Neural progenitor cell (in vitro differentiated cells): ENCODE measurements at places on chromosomes 13 and 19. TPM values are rescaled to one million over a fixed set of nuclear protein-coding genes. Genes with fewer than 3 reads are reported as not detected.

GRCh38 chr19:30361721-30362120, 10.5 kb upstream of the ZNF536 start:
- DNase-seq: no peak
- no peaks in the 10 kb centered on the region for H3K27me3 ChIP-seq
- H3K27ac ChIP-seq: no peak overlapping the region

DNA sequence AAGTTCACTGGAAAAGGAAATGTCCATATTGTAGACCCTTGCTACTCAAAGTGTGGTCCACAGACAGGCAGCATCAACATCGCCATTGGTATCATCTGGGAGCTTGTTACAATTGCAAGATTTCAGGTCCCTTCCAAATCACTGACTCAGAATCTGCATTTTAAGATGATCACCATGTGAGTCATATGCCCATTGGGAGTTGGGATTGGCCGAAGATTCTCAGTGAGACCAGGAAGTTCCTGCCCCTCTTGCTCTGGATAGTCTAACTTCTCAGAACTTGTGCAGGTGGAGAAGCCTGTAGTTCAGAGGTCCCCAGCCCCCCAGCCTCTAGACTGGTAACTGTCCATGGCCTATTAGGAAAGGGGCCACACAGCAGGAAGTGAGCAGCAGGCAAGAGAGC, 48.9 kb upstream of the URAD start:
- H3K36me3 ChIP-seq: no peaks in the 10 kb centered on the region
- no peak overlapping the region for H3K27ac ChIP-seq
- no peak overlapping the region for H3K4me3 ChIP-seq

GRCh38 chr13:43769529-43769928, 17.2 kb downstream of the ENOX1 start:
- no peak for DNase-seq
- H3K27ac ChIP-seq: no peak overlapping the region
- peaks cover 19% of the 10 kb centered on the region for H3K4me1 ChIP-seq
- H3K27me3 ChIP-seq: no peaks in the 10 kb centered on the region

- no peaks in the 10 kb centered on the region for H3K4me1 ChIP-seq
- no peak overlapping the region for H3K4me3 ChIP-seq
- H3K36me3 ChIP-seq: no peaks in the 10 kb centered on the region
- no peaks in the 10 kb centered on the region for H3K27me3 ChIP-seq
These were observed 24.0 kb downstream of the GGACT start for GRCh38 chr13:100564444-100565223.

- no peaks in the 10 kb centered on the region for H3K4me1 ChIP-seq
- H3K27ac ChIP-seq: no peak within 1 kb of the TSS
- DNase-seq: no peak
- H3K27me3 ChIP-seq: no peaks in the 10 kb centered on the region
- no peaks in the 10 kb centered on the region for H3K36me3 ChIP-seq
These were observed at the start of gene OR7D2 for GRCh38 chr19:9178901-9179300. OR7D2 (plus strand) TSS chr19:9178979; CDS start chr19:9185782, 6,803 bp downstream.

DNA sequence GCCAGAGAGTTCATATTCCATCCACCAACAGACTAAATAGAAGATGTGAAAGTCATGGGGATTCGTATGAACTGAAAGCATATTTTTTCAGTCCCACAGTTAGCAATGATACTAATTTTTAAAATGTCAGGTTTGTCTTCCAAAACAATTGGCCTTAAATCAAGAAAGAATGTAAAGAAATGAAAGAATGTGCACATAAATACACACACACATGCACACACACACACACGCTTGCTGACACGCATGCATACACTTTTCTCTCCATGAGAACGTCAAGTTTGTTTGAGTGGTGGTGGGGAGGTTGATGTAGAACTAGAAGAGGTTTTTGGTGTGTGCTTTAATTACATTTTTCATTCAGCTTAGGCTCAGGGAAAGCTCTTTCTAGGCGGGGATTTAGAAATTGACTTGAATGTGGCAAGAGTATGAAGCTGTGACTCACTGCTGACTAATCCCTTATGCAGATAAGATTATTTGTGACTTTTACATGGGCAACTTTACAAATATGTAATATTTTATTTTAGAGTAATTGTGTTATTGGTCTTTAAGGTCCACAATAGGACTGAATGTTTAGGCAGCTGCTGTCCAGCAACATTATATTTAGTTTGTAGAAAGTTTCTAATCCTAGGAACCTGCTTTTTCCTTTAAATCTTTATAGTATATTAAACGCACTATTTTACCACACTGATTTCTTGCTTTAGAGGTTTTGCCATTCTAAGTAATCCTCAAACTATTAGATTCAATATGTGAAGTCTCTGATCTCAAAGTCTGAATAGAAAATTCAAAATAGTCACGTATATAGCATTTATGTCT, 18.8 kb downstream of the FLT1 start:
- no peaks in the 10 kb centered on the region for H3K27me3 ChIP-seq
- no peaks in the 10 kb centered on the region for H3K36me3 ChIP-seq
- no peaks in the 10 kb centered on the region for H3K4me1 ChIP-seq
- H3K4me3 ChIP-seq: no peak overlapping the region
- no peak overlapping the region for H3K27ac ChIP-seq

DNA sequence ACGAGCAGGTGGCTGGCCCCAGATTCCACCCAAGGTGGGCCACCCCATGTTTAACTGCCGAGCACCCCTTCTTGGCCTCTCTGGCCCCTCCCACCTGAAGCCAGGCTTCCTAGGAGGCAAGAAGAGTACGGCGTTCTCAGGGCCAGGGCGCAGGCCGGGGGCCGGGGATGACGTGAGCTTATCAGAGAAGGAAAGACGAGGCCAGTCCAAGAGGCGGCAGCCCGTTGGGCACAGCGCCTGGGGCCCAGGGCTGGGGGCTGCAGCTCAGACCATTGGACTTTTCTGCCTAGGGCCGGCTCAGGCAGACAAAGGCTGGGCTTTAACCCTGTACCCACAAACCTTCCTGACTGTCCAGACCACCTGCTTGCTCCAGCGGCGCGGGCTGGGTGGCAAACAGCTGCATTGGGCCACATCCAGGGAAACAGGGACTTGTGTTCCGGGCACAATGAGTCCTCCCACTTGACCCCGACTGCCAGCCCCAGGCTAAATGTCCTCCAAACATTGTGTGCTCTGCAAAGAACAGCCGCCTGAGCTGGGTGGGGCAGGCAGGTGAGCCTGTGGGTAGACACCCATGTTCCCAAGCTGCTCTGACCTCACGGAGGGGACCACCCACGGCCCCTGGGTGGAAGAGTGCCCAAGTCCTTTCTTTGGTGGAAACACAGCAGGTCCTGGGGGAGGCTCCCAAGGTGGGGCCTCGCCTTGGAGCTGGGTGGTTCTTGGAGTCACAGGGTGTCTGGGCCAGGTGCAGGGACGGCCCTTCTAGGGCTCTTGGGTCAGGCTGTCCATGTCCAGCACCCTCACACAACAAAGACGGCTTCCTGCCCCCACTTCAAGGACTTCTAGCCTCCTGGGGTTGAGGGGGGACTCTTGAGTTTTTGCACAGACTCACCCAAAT, 21.9 kb downstream of the COMP start:
- H3K4me3 ChIP-seq: no peak overlapping the region
- peaks cover 36% of the 10 kb centered on the region for H3K27me3 ChIP-seq
- H3K4me1 ChIP-seq: peaks cover 3% of the 10 kb centered on the region
- H3K36me3 ChIP-seq: no peaks in the 10 kb centered on the region
- no peak for DNase-seq

- H3K4me3 ChIP-seq: no peak overlapping the region
- no peaks in the 10 kb centered on the region for H3K36me3 ChIP-seq
These were observed 20.7 kb upstream of the TPT1 start for GRCh38 chr13:45361596-45362206.

- no peaks in the 10 kb centered on the region for H3K36me3 ChIP-seq
- peaks cover 78% of the 10 kb centered on the region for H3K27me3 ChIP-seq
- no peak overlapping the region for H3K27ac ChIP-seq
These were observed 29.6 kb downstream of the EXOC3L2 start for GRCh38 chr19:45215391-45216191.

- H3K27ac ChIP-seq: no peak overlapping the region
- H3K4me3 ChIP-seq: no peak overlapping the region
- H3K4me1 ChIP-seq: no peaks in the 10 kb centered on the region
- H3K36me3 ChIP-seq: no peaks in the 10 kb centered on the region
These were observed 4.3 kb downstream of the RPL36 start for GRCh38 chr19:5694167-5694955.

- H3K27me3 ChIP-seq: no peaks in the 10 kb centered on the region
- no peak for DNase-seq
- peaks cover under 1% of the 10 kb centered on the region for H3K4me1 ChIP-seq
- H3K36me3 ChIP-seq: no peaks in the 10 kb centered on the region
- H3K27ac ChIP-seq: no peak overlapping the region
These were observed 29.6 kb upstream of the RCBTB2 start for GRCh38 chr13:48562296-48563066.

DNA sequence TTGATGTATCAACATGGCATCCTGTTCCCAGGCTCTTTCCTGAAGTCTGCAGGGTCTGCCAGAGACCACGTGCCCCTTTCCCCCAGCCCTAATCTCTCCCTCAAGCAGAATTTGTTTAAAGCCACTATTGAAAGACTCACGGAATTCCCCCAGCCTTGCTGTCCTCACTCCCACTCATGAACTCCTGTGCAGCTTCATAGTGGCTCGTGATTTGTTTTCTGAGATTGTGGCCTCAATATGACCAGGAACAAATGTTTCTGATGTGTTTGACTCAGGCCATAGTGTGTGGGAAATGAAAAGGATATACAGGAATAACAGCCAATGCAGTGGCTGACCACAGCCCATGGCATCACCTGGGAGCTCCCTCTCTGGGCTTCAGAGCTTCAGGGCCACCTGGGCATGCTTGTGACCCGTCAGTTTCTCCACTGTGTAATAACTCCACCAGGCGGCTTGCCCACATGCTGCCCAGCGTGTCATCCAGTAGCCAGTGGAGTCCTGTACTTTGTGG, 8.1 kb upstream of the SERPINE3 start:
- H3K27me3 ChIP-seq: no peaks in the 10 kb centered on the region
- H3K27ac ChIP-seq: no peak overlapping the region
- peaks cover 20% of the 10 kb centered on the region for H3K4me1 ChIP-seq
- no peak for DNase-seq
- H3K4me3 ChIP-seq: no peak overlapping the region

- no peaks in the 10 kb centered on the region for H3K36me3 ChIP-seq
- H3K27me3 ChIP-seq: no peaks in the 10 kb centered on the region
- H3K27ac ChIP-seq: no peak overlapping the region
These were observed 65.3 kb downstream of the DPF1 start for GRCh38 chr19:38158730-38159129.

GRCh38 chr19:13931391-13932148, 6.6 kb downstream of the PODNL1 start:
- no peaks in the 10 kb centered on the region for H3K27me3 ChIP-seq
- no peaks in the 10 kb centered on the region for H3K36me3 ChIP-seq
- H3K4me1 ChIP-seq: peaks cover 10% of the 10 kb centered on the region
- H3K4me3 ChIP-seq: no peak overlapping the region

DNA sequence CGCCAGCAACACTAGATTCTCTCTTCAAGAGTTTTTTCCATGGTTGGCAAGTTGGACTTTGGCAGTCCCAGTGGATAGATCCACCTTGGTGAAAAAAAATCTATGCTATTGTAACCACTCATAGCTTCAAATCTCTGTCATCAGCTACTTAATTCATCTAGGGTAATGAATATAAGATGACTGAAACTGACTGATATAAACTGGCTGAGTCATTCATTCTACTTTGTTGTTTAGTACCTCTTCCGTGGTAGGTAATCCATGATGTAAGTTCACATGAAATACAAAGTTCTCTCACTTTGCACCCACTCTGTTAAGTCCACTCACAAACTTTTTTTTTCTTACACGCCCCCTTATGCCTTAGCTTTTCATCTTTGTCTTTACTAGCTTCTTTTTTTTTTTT, 1381.5 kb downstream of the SLITRK5 start:
- H3K27ac ChIP-seq: no peak overlapping the region
- no peaks in the 10 kb centered on the region for H3K27me3 ChIP-seq
- H3K36me3 ChIP-seq: no peaks in the 10 kb centered on the region
- no peaks in the 10 kb centered on the region for H3K4me1 ChIP-seq
- H3K4me3 ChIP-seq: no peak overlapping the region

GRCh38 chr19:40521276-40521675, 54.5 kb downstream of the SPTBN4 start:
- H3K4me3 ChIP-seq: no peak overlapping the region
- DNase-seq: no peak
- peaks cover 57% of the 10 kb centered on the region for H3K27me3 ChIP-seq
- no peak overlapping the region for H3K27ac ChIP-seq
- no peaks in the 10 kb centered on the region for H3K4me1 ChIP-seq

- H3K27me3 ChIP-seq: no peaks in the 10 kb centered on the region
- no peak overlapping the region for H3K4me3 ChIP-seq
- DNase-seq: no peak
- H3K4me1 ChIP-seq: peaks cover 55% of the 10 kb centered on the region
These were observed 11.5 kb downstream of the PAK4 start for GRCh38 chr19:39137131-39137530.

DNA sequence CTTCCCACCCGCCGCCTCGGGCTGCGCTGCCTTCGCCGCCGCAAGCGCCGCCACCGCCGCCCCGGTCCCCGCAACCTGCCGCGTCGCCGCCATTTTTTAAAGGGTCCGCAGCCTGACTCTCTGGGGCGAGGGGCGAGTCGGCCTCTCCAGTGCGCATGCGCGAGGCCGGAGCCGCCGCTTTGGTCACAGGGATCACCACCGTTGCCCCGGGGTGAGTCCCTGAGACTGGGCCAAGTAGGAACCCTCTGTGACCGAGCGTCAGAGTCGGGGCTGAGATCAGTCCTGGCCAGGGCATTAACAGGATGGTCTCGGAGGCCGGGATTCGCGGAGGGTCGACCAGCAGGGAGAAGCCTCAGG, 42.6 kb downstream of the ZNF146 start:
- H3K27ac ChIP-seq: no peak overlapping the region
- no peaks in the 10 kb centered on the region for H3K27me3 ChIP-seq
- no peak for DNase-seq
- H3K36me3 ChIP-seq: no peaks in the 10 kb centered on the region
- no peak overlapping the region for H3K4me3 ChIP-seq

The ZNF433 gene
- total RNA-seq: 8.2 and 8.3 TPM in 2 replicates

The FGF22 gene
- 0.37 TPM in 1 of 2 replicates, not detected in the other for total RNA-seq

The SGTA gene
- 30.9 and 75.4 TPM in 2 replicates for total RNA-seq

The RNF225 gene
- total RNA-seq: 0.62 TPM in 1 of 2 replicates, not detected in the other

The CD22 gene
- 0.62 TPM in 1 of 2 replicates, not detected in the other for total RNA-seq

The KRTDAP gene
- total RNA-seq: not detected in 2 replicates

The PCP2 gene
- total RNA-seq: not detected in 2 replicates

The SPACA4 gene
- not detected in 2 replicates for total RNA-seq

The ZNF850 gene
- 25.5 and 32.1 TPM in 2 replicates for total RNA-seq

The ZIM2 gene
- total RNA-seq: not detected in 2 replicates

The ISOC2 gene
- total RNA-seq: 14.8 and 34.4 TPM in 2 replicates
